Stimulated activated CD8-positive, alpha-beta memory T cell treated with anti-CD3 and anti-CD28 coated beads, Interleukin-4, amount 100 ng/mL, for 1 hour (primary cell): ENCODE measurements at places on chromosomes 12 and 14.

GRCh38 chr14:77130386-77130785, 11.2 kb downstream of the ZDHHC22 start:
- no peak for DNase-seq

- DNase-seq: no peak
Measured at GRCh38 chr14:97033556-97034081, 236.4 kb downstream of the VRK1 start.

GRCh38 chr12:212415-212714, 1.6 kb downstream of the SLC6A12 start:
- no peak for DNase-seq

GRCh38 chr14:20219033-20219432, 4.5 kb upstream of the OR11H6 start:
- no peak for DNase-seq
